ENCODE measurements at places on chromosomes 16 and 17.

DNA sequence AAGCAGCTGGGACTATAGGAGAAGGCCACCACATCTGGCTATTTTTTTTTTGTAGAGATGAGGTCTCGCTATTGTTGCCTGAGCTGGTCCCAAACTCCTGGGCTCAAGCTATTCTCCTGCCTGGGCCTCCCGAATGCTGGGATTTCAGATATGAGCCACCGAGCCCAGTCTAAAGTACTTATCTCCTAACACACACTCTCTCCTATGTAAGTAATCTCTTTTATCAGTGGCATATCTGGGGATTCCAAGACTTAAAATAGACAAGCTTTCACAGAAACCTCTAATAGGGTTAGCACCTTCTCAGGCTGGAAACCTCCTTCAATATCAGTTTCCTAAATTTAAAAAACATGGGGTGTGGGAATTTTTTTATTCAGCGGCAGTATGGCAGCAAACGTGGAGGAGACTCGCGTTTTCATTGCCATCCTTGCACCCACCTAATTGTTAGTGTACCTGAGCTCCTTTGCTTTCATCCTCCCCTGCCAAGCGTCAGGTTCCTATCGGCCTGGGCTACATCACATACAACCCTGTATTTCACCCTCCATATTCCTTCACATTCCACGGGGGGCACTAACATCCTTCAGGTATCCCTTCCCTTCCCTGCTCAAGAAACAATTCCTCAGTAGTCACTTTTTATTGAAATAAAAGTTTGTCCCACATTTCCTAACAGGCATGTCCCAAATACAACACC lies 1.1 kb downstream of the EZH1 start:
- DNase-seq = no peak

DNA sequence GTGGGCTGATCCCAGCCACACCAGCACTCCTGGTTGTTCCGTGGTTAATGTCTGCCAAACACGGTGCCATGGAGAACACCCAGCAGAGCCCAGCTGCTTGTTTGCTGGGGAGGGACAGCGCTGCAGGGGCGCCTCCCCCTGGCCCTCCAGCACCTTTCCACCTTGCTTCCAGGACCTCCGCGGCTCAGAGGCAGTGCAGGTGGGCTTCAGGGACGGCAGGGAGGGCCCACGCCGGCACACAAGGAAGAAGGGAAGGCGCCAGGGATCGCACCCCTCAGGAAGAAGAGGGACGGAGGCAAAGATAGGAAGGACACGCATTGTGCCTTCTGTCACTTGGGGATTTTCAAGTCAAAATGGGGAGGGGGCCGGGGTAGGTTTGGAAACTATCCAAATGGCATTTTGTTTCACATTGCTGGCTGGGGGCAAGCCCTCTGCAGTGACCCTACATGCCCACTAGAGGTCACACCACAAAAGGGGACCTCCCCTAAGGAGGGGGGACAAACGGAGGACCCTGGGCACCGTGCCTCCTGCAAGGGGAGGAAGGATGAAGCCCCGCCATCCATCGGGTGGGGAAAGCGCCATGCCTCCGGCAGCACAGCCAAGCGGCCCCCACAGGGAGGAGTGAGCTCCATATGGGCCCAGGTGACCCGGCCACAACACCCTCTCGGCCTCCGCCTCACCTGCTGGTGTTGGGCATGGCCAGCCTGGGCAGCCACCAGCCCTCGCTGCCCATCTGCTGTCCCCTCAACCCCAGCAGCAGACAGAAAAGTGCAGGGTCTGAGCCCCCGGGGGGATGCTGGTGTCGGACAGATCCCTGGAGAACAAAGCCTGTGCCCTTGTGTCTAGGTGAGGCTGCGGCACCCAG lies 7.5 kb upstream of the C16orf95 start:
- no peak for DNase-seq

DNA sequence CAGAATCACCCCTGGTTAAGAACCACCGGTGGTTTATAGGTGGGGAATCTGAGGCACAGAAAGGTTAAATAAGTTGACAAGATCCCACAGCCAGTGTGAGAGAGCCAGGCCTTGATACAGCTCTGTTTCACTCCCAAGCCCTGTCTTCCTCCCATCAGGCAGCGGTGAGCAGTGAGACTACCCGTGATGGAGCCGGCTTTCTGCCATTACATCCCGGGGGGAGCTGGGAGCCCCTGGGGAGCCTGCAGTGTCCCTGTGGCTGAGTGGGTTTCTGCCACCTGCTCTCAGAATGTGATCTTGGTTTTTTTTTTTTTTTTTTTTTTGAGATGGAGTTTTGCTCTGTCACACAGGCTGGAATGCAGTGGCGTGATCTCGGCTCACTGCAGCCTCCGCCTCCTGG lies 66.4 kb downstream of the ABCC1 start:
- DNase-seq = no peak

DNA sequence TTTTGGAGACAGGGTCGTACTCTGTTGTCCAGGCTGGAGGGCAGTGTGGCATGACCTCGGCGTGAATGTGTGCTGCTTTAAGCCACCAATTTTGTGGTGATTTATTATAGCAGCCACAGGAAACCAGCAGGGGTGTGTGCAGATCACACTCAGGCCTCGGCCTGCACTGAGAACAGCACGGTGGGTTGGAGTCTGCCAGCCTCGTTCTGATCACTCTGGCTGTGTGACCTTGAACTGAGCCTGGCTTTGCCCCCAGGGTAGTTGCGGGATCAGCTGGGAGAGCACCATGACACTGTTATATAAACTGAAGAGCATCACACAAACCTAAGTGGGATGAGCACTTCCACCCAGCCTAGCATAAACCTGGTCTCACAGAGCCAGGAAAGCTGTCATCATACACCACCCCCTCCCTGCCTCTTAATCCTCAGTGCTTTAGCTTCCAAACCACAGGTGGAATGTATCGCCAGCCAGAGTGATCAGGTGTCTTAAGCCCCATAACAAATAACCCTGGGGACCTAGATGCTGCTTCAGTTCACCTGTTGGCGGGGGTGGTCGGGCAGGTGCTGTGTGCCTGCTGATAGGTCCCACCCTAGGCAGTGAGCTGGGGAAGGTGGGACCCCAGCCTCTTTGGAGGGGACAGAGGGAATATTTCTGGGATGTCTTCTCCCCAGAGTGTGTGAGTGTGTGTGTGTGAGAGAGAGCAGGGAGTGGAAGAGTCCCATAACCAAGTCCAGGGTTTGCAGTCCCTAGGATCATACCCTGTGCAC lies 28.6 kb upstream of the NDRG4 start:
- DNase-seq = no peak

- no peak for DNase-seq
Measured at GRCh38 chr17:70795620-70796019, 626.3 kb downstream of the KCNJ2 start.
